Stimulated activated CD8-positive, alpha-beta memory T cell treated with anti-CD3 and anti-CD28 coated beads, Interleukin-12 subunit alpha, Interleukin-12 subunit beta, amount 100 ng/mL, for 4 hours (primary cell): ENCODE measurements at places on chromosomes 16 and 17.

DNA sequence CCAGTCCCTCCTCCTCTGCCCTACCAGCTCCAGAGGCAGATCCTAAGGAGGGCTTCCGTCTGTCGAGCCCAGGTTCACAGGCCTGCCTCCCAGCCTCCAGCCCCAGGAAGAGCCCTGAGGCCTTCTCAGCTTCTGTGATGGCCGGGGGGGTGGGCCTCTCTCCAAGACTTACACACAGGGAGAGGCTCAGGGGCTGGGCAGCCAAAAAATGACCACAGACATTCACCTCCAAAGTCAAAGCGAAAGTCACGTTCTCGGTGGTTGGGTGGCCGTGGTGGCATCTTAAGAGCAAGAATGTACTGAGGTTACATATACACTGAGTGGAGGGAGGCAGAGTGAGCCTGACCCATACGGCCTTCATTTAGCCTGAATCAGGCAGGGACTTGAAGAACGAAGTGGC is 119.1 kb downstream of the CCDC182 start:
- no peak for DNase-seq

- no peak for DNase-seq
Measured at GRCh38 chr16:89623511-89624261, 10.2 kb downstream of the DPEP1 start.

DNA sequence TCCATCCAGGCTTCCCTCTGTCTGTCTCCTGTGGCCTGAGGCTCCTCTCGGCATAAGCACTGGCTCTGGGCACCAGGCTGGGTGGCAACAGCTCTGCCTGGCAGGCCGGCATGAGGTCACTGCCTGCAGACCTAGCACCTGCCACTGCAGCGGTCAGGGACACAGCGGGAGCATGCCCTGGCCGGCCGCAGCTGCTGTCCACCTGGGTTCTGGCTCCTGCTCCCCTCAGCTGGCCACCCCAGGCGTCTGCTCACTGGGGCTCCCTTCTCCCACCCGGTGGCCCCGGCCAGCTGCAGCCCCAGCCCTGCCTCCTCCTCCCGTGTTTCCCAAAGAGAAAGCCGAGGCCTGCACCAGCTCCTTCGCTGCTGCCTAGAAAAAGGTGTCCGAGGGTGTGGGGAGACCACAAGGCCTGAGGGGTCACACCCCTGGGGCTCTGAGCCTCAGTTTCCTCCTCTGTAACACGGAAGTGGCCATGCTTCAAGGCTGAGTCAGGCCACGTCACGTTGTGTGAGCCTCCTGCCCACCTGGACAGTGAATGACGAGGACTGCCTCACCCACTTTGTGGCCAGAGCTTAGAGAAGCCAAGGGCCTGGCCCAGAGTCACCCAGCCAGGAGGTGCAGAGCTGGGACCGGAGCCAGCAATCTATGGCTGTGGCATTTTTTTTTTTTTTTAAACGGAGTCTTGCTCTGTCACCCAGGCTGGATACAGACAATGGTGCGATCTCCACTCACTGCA is 6.7 kb downstream of the NTHL1 start:
- no peak for DNase-seq

DNA sequence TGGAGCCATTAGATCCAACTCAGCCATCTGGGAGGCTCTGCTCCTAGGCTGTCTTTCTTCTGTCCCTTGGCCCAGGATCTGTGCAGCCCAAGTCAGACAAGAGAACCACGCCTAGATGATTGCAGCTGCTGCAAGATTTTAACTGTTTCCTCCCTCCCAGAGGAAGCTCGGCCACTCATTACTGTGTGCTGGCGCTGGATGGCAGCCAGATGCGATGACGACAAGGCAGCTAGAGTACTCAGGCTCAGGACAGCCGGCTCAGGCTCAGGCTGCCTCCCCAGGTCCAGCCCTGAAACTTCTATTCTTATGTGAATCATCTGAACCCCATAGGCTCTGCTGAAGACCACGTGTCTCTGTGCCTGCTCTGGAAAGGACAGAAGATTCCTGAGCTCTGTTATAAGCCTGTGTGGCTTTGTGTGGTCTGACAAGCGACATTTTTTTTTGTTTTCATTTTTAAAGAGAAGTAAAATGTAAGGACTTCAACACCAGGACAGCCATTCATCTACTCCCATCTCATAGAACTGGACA is 32.1 kb upstream of the FBXW10B start:
- no peak for DNase-seq

DNA sequence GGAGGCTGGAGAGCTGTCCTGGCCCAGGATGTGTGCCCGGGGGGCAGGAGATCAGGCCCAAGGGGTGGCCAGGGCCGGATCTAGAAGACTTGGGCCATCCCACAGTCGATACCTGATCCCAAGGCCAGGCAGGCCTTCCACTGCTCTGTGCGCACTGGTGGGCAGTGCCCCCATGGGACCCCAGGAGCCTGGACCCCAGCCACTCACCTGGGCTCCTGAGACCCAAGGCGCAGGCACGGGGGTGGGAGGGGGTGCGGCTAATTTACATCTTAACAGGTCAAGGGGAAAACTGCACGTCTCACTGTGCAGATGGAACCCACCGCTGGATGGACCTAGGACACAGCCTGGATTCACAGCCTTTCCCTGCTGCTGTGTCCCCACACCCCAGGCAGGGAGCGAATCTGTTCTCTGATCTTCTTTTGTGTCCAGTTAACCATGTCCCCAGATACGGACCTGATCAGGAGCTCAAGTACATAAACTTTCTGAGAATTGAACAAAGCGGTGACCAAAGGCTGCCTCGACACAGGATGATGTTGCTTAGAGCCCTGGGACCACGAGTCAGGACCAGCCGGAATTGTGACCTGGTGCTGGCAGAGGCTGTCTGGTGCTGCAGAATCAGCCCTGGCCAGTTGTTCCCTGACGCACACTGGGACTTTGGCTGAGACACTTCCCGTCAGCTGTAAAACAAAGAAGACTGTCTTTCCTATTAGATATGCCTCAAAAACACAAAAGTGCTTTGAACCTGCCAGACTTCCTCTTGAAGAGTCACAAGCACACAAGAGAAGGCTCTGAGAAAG is 60.6 kb downstream of the TNFRSF13B start:
- DNase-seq, result no peak

DNA sequence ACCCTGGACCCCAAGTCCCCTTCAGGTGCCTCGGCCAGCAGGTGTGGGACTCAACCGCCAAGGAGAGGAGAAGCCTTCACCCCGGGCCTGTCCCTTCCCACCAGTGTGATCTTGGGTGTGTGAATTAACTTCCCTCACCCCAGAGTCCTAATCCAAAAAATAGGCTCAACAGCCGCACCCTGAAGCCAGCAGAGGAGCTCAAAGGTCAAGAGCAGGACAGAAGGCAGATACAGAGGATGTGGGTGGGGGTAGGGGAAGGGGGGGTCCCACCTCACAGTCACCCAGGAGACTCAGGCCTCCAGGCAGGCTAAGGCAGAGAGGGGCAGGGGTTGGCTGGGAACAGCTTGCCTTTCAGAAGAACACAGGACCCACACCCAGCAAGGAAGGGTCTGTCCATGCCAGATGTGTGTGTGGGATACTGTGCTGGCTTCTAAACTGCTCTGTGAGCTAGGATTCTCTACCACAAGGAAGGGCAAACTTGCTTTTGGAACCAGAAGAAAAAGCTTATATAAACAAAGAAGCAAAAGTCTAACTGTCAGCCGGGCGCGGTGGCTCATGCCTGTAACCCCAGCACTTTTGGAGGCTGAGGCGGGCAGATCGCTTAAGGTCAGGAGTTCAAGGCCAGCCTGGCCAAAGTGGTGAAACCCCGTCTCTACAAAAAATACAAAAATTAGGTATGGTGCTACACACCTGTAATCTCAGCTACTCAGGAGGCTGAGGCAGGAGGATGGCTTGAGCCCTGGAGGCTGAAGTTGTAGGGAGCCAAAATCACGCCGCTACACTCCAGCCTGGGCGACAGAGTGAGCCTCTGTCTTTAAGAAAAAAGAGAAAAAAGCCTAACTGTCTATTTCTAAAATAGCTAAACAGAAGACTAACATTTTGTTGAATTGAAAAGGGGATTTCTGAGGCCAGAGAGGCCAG is 4.6 kb downstream of the PIEZO1 start:
- DNase-seq, result no peak

DNA sequence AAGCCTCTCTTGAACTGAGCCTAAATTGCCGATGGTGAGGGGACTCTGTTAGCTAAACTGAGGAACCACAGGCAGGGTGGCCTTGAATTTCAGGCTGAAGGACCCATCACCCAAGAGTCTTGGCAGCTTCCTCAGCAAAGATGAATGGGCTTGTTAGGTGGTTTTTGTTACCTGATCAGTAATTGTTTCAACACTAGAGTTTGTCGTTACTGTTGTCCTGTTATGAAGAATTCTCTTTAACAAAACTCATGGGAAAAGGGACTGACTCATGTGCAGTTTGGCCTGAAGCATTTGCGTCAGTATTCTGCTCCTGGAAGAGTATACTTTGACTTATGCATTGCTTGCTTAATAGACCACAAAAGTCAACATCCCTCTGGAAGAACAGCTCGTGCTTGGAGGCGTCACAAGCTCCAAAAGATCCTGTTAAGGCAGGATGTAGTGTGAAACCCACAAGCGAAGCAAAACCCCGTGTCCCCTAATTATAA is 206.0 kb downstream of the IRX3 start:
- no peak for DNase-seq

GRCh38 chr17:78708510-78708973 is 73.5 kb downstream of the CYTH1 start:
- DNase-seq, result peak; percentile 34

GRCh38 chr16:3691761-3692160 is 25.6 kb downstream of the TRAP1 start:
- no peak for DNase-seq

- no peak for DNase-seq
Measured at GRCh38 chr16:55082591-55082976, 151.9 kb downstream of the IRX5 start.

GRCh38 chr16:23640615-23640930 is 537 bp downstream of the PALB2 start:
- DNase-seq, result peak; percentile 7

GRCh38 chr16:48383009-48383876 is 2.0 kb downstream of the SIAH1 start:
- no peak for DNase-seq

DNA sequence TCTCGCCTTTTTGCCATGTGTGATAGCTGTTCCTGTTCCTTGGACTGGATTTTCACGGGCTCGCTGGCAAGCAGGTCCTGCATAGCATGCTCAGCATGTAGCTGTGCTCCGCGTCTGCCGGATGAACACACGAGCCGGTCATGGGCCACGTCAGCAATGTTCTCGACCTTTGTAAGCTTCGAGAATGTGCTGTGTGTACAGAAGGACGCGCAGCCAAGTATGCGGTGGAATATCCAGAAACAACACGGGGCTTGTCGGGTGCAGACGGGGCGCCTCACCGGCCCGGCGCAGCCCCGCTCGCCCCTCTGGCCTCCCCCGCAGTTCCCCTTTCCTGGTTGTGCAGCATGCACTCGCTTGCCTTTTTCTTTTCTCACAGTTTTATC is 42.2 kb downstream of the RPTOR start:
- DNase-seq, result no peak

DNA sequence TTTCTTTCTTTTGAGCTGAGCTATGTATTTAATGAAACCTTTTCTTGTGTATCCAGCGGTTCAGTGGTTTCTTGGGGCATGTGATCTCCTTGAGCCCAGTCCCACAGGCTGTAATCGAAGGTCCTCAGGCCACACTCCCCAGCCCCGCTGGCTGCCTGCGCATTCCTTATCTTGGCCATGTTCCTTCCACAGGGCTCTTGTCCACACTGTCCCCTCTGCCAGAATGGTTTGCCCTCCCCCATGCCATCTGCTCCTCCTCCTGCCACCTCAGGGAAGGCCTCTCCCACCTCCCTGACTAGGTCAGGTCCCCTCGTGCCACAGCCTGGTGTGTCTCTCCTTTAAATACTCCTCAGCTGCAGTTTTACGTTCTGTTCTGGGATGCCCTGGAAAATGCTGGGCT is 12.1 kb upstream of the NLRC5 start:
- DNase-seq, result no peak

DNA sequence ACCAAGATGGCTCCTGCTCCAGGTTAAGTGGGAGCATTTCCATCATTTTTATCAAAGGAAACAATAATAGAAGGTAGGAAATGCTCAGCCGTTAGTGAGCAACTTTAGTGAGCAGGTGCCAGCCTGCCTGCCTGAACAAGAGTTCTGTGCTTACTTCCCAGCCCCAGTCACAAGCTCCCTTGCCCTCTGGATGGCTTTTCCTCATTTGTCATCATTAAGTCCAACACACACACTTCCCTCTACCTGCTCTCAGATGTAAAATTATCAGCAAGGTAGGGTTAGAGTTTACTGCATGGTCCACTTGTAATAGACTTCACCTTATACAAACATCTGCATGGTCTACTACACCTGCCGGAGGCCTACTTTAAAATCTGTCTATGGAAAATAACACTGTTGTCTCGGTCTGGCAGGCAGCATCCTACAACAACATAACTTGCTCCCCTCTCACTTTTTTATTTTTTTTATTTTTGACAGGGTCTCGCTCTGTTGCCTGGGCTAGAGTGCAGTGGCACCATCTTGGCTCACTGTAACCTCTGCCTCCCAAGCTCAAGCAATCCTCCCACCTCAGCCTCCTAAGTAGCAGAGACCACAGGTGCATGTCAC is 12.7 kb downstream of the TEX2 start:
- DNase-seq, result no peak

- no peak for DNase-seq
Measured at GRCh38 chr17:37510056-37510455, 20.4 kb downstream of the DUSP14 start.

DNA sequence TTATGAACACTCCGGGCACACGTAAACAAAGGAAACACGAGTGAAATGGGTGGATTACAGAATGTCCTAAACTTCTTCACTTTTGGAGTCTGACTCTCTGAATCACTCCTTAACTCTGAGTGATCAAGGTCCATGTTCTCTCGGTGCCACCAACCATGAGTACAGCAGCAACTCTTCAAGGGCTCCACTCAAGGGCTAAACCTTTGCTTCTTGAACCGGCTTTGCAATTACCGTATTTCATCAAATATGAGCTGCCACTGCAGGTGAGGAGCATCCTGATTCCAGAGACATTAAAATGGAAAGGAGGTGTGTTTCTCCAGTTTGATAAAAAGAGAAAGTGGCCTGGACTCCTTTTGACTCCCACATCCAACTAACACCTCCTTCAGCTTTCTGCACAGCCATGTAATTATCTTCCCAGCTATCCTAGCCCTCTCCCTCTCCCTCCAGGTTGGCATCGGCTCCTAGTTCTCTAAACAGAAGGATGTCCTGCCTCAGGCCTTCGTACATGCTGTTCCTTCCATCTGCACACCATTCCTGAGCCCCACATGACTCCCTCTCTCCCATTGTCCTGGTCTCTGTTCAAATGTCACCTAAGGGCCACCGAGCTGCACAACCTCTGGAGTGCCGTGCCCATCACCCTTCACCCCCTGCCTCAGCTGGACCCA is 61.4 kb downstream of the ZDHHC7 start:
- no peak for DNase-seq

- no peak for DNase-seq
Measured at GRCh38 chr17:5181509-5182305, 10.0 kb downstream of the ZNF594 start.
